ENCODE measurements at places on chromosomes 2 and 18.

DNA sequence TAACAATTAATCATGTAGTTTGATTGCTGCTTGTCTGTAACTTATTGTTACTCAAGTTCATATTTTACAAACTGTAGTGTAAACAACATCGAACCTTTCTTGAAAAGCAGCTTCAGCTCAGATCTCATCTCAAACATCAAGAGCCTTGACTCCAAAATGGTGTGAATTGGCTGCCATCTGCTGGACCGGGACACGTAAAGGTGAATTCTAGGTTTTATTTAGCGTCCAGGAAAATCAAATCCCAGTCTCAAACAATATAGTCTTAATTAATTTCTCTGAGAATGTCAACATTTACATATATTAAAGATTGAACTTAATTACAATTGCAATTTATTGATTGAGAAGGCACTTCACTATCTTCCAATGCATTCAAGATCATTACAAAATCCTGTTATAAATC lies 453.0 kb downstream of the GALR1 start:
- DNase-seq: no peak

- DNase-seq: no peak
Measured at GRCh38 chr2:55223958-55224760, 7.9 kb downstream of the CLHC1 start.

GRCh38 chr2:178531168-178531567 lies 50.9 kb downstream of the PLEKHA3 start:
- DNase-seq: no peak

GRCh38 chr2:70553584-70554337 lies at the start of gene TGFA:
TGFA (minus strand) TSS chr2:70553826; CDS start chr2:70553767, 59 bp downstream.
- DNase-seq: peak; percentile 33

DNA sequence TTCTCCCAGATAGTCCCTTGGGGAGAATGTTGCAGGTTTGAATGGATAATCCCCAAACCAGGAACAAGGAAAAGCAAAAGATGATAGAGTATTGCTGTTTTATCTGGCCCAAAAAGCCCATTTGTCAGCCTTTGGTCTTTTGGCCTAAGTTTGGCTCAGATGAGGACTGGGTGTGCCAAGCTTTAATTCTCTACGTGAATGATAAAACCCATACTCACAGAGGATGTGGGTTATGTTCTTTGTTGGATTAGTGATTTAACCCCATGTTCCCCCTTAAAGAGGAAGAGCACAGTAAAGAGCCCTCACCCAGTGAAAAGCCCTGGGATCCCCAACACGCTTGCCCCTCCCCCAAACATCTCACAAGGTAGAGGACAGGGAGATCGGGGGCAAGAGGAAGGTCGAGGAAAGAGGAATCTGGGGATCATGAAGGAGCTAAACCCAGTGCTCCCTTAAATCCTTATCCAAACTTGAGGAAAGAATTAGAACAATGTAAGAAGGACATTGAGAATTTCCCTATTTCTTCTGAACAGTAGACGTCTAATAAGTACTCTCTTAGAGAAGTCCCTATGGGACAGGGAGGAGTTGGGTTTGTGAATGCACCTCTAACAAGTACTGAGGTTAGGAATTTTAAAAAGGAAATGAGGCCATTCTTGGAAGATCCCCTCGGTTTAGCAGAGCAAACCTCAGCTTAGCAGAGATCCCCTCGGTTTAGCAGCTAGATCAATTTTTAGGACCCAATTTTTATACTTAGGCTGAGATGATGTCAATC lies 105.0 kb downstream of the HIBCH start:
- no peak for DNase-seq

DNA sequence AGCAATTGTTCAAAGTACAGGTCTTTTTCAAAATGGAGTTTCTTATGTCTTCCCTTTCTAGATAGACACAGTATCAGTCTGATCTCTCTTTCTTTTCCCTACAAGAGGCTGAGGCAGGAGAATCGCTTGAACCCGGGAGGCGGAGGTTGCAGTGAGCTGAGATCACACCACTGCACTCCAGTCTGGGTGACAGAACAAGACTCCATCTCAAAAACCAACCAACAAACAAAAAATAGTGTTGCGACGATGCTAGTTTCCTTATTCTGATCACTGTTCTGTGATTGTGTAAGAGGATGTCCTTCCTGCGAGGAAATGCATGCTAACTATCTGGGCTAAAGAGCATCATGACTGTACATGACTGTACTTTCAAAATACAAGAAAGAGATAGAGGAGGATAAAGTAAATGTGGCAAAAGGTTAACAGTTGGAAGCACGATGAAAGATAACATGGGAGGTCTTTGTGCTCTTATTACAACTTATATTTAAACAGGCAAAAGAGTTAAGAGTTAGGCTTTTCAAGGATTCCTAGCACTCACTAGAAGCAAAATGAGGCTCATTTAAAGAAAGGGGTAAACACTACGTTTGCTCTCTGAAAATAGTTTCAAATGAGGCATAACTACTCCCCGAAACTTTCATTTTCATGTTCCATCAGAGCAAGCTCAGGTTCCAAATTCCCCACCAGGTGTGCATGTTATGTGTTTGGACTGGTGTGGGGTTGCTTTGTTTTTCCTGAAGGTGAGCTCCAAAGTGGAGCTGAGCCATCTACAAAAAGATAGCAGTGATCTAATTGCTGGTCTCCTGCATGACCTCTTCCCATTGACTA lies 23.8 kb downstream of the SOWAHC start:
- DNase-seq: no peak

DNA sequence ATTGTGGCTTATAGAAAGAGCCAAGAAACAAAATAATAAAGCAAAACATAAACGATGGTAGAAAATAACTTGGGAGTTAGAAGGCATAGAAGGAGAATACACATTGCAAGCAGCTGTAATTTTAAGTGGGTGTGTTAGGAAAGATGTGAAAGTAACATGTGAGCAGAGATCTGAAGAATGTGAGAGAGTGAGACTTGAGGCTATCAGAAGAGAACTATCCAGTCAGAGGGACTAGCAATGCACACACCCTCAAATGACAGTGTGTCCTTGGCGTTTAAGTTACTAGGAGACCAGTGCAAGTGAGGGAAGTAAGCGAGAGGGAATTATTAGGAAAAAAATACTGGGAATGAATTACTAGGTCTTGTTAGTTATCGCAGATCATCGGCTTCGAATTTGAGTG lies 304.9 kb downstream of the DSEL start:
- DNase-seq: no peak

DNA sequence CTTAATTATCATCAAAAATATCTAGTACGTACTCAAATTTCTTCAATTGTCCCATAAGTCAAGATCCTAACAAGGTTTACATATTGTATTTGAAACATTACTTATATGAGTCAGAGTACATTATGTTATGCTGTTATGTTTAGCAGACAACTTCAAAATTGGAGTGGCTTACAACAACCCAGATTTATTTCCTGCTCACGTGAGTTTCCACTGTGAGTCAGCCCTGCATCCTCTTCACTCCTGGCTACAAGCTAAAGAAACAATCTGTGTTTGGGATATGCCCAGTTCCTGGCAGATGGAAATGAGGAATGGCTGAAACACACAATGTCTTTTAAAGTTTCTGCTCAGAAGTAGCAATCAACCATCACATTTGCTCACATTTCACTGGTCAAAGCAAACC lies 31.5 kb upstream of the TANC1 start:
- no peak for DNase-seq

GRCh38 chr2:43019536-43020183 lies 206.7 kb downstream of the ZFP36L2 start:
- no peak for DNase-seq

- no peak for DNase-seq
Measured at GRCh38 chr18:5510135-5510846, 33.5 kb downstream of the EPB41L3 start.

DNA sequence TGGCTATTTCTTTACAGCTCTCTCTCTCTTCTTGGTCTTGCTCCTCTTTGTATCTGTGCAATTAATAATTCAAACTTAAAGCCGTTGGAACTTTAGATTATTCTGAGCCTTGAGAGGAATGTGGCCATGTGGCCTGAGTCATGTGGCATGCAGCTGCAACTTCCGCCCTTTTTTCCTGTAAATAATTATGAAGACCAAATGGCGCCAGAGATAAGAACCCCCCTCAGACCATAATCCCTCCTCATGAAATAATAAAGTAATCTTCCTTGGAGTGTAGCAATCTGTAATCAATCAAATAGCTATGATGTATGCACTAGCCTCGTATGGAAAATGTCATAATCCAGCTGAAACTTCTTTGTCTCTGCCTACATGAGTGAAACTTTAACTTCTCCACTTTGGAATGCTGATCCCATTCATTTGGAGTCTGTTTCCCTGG lies 13.5 kb upstream of the TWSG1 start:
- no peak for DNase-seq

- DNase-seq: no peak
Measured at GRCh38 chr2:97739020-97739892, 25.9 kb downstream of the ZAP70 start.

GRCh38 chr2:46870051-46870839 lies 45.4 kb downstream of the MCFD2 start:
- no peak for DNase-seq

- DNase-seq: no peak
Measured at GRCh38 chr2:71826299-71826698, 321.4 kb downstream of the CYP26B1 start.

DNA sequence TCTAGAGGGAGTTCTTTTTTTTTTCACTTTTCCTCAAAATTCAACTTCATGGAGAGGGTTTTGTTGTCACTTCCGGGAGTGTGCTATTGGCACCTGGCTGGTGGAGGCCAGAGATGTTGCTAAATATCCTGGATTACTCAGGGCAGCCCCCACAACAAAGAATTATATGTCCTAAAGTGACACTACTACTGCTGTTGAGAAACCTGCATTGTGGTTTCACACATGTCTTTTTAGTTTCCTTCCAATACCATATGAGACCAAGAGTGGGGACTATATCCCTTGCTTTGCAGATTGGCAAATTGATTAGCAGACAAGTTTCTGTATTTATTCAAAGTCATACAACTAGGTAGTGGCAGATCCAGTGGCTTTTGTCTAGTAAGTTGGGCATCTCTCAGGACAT lies 826.8 kb downstream of the TRIB2 start:
- DNase-seq: no peak

DNA sequence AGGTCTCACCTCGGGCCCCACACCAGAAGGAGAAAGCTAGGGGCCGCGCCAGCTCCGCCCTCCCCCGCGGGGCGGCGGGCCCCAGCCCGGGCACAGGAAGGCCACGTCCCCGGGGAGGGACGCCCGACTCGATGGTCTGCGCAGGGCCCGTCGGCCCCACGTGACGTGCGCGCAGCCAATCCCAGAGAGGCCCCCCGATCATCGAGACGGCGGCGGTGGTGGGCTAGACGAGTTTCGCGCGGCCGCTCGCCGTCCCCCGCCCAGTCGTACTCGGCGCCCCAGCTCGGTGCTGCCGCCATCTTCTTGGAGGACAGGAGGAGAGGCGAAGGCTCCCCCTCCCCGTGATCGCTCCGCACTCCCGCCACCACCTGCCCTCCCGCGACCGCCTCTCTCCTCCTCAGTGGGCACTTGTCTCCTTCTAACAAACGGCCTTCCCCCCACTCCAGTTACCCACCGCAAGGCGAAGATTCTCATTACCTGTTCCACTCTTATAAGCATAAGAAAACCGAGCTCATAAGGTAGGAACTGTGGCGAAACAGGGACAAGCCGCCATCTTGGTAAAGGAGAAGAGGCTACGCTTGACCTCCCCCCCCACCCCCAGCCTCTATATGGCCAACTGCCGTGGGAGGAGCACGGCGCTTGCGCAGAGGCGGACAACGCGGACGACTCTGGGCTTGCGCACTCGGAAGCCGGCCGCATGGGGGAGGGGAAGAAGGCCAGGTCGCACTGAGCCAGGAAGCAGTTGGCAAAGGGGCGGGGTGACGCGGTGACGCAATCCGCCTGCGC lies at the start of gene HDLBP:
HDLBP (minus strand) TSS at position 580 of the 786 bp plus-strand sequence. CDS start 48,803 bp downstream, outside the sequence.
- peak; percentile 98 for DNase-seq

DNA sequence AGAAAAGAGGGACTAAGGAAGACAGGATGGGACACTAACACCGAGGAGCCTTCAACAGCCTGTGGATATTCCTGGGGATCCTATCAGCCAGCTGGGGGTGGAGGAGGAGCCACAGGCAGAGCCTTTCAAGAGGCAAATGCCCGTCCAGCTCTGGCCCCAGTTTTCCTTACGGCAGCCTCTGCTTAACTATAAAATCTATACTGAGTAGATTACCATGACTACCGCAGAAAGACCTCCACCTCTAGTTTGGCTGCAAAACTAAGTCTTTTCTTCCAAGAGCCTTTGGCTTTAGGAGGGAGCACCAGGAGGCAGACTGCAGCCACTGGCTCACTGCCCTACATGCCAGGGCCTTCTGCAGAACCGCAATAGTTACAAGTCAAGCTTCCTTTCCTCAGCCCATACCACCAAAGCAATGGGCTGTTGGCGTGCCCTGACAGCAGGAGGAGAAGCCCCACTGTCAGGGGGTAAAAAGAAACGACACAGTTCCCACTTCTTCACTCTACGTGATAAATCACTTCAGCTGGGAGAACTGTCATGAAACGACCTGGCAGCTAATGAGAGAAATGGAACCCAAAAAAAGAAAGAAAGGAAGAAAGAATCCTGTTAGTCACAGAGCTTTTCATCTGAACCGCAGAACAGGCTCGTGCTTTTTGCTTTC lies 25.1 kb upstream of the CREB1 start:
- no peak for DNase-seq

GRCh38 chr2:88602022-88602421 lies 25.2 kb downstream of the EIF2AK3 start:
- no peak for DNase-seq

GRCh38 chr2:239599299-239599698 lies 198.5 kb upstream of the HDAC4 start:
- DNase-seq: no peak

DNA sequence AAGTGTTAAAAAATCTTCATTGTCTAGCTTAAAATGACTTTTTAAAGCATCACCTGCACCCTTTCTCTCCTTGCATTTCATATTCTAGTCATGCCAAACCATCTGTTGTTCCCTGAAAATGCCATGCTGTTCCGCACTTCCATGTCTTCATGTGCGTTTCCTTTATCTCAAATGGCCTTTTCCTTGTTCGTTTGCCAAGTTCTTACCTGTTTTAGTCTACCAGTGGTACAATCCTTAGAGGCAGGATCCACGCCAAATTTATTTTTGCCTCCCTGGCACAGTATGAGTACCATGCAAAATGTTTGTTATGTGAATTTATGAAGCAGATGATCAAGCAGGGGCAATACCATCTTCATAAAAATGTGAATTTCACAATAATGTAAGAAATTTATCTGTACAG lies 37.0 kb downstream of the TMEFF2 start:
- no peak for DNase-seq

GRCh38 chr2:109209412-109209811 lies 80.4 kb downstream of the SH3RF3 start:
- DNase-seq: no peak

DNA sequence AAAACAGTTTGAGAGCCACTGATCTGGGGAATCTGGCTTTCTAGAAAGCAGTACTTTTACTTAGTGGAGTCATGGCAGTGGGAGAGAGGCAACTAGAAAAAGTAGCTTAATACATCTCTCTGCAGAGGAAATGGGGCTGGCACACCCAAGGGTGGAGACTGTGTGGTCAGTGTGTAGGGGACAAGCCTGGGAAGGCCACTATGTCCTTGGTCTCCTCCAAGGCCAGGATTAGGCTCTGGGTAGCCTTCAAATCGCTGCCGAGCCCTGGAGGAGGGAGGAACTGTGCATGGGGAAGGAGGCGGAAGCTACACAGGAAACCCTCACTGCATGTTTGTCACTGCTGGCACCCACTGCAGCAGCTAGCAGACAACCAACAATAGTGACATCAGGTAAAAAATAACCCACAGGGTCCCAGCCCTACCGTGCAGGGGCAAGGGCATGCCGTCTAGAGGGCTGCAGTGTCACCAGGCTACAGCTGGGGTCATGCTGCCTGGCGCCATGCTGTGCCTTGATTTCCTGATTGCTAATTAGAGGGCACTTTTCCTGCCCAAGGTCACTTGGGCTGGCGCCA lies 34.8 kb downstream of the LBH start:
- peak; percentile 2 for DNase-seq

Data from GDM1 (cell line).